ENCODE measurements at places on chromosomes 5 and 9.

DNA sequence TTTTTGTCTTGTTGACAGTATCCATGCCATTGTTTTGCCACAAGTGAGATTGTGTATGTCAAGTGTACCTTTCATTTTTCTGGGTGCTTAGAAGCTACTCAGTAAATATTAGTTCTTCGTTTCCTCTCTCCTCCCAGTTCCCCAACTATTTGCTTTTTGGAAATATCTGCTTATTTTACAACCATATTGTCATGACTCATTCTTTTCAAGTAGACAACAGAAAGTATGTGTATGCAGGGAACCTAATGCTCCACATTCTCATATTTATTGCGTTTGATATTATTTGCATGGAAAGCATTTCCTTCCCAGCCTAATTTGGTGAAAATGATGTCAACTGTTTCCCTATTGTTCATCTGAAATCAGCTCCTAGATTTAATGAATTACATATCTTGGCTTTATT is 483.7 kb upstream of the RIOK2 start:
- no peak for DNase-seq

- no peak for DNase-seq
These were observed 34.1 kb upstream of the IQGAP2 start for GRCh38 chr5:76368941-76369340.

DNA sequence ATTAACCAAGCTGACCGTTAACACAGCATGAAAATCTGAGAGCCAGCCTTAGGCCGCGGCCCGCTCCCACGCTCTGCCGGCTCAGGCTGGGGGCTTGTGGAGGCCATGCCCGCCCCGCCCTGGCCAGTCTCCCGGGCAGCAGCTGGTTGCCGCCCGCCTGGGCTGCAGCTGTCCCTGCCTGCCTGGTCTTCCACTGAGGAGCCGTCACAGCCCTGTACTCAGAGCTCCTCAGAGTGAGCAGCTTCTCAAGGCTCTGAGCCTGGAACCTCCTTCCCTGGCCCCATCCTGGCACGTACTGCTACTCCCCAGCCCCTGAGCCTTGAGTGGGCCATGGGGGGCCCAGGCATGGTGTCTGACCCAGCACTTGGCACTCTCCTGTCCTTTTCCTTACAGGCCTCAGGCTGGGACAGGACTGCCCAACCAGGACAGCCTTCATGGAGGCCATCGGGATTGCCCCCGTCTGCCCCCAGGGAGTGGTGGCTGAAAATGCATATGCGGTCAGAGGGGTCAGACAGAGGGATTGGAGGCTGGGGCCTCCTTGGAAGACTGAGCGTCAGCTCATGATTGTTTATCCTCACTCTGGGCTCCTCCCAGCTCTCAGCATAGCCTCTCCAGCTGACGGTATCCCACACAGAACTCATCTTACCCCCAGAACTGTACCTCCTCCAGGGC is 11.9 kb downstream of the FGFR4 start:
- DNase-seq = no peak

DNA sequence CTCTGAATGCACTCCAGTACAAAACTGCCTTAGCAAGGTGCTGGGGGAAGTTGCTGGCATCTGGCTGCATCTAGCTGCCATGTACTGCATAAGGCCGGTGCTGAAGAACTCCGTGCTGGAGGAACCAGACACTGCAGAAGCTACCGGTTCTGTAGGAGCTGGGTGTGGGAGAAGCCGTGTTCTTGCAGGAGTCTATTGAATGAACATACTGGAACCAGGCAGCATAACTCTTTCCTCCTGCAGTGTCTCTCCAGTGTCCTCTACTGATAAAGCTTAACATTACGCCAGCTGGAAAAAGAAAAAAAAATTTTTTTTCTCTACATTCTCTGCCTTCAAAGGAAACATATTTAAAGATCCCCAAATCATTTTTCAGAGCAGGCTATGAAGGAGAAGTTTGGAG is 38.5 kb downstream of the VPS13A start:
- DNase-seq = no peak

GRCh38 chr9:21070906-21071305 is 6.8 kb downstream of the IFNB1 start:
- no peak for DNase-seq

- no peak for DNase-seq
These were observed 14.1 kb downstream of the SEMA4D start for GRCh38 chr9:89483592-89484474.

DNA sequence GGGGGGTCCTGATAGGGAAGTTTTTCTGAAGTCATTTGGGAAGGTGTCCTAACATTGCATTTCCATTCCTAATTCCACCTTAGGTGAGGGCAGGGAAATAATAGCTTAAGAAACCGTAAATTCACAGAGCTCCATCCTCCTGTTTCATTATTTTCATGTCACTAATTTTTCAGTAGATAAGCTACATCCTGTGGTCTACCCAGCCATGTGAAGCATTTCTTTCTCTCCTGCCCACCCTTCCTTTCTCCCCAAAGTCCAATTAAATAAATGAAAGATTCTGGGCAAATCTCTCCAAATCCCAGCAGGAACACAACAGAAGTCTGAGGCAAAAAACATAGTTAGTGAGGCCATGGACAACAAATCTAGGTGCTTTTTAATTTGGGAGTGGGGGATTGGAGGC is 95.1 kb upstream of the ERBIN start:
- DNase-seq = no peak

- no peak for DNase-seq
These were observed 95.1 kb downstream of the TTC39B start for GRCh38 chr9:15211815-15212495.

GRCh38 chr9:70120834-70121510 is 77.3 kb downstream of the MAMDC2 start:
- DNase-seq = no peak

- DNase-seq = no peak
These were observed 68.4 kb upstream of the SLC1A1 start for GRCh38 chr9:4421847-4422246.

GRCh38 chr9:126935630-126936029 is 21.0 kb downstream of the RALGPS1 start:
- DNase-seq = no peak

DNA sequence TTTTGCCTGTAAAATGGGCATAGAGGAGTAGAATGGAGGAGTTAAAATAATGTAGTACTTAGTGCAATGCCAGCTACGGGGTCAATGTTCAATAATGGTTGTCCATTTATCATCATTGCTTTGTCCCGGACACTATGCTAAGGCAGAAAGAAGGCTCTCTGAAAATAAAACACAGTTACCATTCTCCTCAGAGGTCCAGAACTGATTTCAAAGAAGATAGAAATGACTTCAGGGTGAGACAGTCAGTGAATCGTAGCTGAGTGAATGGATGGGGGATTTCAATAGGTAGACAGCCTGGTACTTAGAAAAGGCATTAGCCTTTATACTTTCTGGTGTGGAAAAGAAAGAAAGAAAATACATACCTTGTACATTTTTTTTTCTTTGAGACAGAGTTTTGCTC is 1.2 kb upstream of the AK3 start:
- no peak for DNase-seq

- DNase-seq = no peak
These were observed 90.3 kb downstream of the ZNF618 start for GRCh38 chr9:113966394-113966793.

All from stimulated activated CD8-positive, alpha-beta memory T cell treated with anti-CD3 and anti-CD28 coated beads, Interleukin-2, amount 100 ng/mL, for 1 hour (primary cell).